Right lung (tissue), 10 donors: ENCODE measurements at places on chromosomes 4 and X. TPM values are rescaled to one million over a fixed set of nuclear protein-coding genes. Genes with fewer than 3 reads are reported as not detected.

The POU4F2 gene
- polyA plus RNA-seq, result not detected

DNA sequence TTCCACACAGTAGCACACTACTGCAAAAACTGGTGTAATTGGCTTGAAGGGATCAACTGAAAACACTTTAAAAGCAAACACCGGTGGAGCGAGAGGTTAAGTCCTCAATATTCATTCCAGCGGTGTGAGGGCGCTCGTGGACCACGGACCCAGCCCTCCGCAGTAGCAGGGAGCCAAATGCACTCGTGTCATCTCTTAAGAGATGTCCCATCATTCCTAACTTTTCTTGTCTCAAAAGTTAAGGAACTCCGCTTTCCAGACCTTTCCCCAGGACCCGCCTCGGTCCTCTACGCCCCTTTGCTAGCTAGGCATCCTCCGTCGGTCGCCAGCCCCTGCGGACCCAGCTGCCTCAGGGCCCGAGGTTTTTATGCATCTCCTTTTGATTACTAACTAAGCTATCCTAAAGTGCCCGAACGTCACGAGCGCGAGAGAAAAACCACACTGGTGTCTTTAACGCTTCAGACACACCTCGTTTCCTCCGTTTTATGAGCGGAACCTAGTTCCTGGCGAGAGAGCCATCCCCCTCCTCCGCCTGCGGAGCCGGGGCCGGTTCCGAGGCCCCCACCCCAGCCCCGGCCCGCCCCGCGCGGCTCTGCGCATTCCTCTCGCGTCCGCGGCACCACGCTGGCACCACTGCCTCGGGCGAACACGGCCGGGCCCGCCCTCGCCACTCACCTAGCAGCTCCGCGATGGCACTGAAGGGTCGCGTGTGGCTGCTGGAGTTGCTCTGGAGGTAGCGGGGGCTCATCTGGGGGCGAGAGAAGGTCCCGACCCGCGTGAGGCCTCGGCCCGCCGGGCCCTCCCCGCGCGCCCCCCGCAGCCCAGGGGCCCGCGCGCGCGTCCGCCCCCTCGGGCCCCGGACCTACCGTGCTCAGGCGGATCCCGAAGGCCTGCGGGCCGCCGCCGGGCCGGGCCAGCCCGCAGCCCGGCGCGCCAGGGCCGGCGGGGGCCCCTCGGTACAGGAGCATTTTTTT lies 723 bp downstream of the MORC4 start:
- DNase-seq, result peak; percentile 41

- no peak for DNase-seq
Measured at GRCh38 chr4:105387466-105387865, 86.4 kb downstream of the PPA2 start.

DNA sequence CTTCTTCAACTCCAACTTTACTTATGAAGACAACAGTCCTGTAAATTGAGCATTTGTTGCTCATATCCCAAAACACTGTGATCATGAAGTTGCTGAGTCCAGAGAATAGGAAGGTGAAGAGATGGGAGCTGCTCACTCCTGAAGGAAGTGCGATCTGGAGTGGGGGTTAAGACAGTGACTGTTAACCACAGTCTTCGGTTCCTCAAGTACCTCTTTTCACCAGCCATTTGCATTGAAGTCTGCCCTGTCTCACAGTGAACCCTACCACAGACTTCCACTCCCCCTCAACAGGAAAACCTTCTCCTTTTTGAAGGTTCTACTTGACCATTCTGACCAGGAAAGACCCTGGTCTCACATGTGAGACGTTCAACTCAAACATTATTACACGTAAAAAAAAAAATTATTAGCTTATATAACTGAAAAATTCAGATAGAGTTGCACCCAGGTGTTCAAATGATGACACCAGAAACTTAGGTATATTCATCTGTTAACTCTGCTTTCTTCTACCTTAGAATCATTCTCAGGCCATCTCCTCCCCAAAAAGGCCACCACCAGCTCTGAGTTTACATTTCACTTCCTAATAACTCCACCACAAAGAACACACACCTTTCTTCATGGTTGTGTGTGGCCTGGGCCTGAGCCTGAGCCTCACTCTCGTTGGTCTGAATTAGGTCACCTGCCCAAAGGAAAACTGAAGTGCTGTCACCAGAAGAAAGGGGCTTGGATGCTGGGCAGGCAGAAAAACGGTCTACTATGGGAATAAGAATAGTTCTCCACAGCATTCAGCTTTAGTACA lies 199.2 kb downstream of the DCTD start:
- DNase-seq, result no peak

GRCh38 chr4:154779362-154779947 lies 1.6 kb upstream of the RBM46 start:
- DNase-seq, result peak; percentile 11

The CSN1S1 gene
- polyA plus RNA-seq, result not detected

DNA sequence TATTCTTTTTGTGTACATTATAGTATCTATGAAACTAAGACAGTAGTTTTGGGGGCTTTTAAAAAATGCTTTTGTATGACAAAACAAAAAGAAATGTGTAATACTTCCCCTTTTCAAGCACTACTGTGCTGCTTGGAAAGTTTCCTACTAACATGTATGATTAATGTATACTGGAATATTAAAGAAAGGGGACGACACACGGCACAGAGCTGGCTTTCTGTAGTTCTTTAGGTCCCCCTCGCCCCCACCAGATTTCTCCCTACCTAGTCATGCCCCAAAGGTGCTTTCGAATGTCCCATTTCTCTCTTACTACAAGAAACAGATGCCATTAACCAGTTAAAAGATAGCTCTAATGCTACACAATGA lies 1.6 kb upstream of the AP1S2 start:
- no peak for DNase-seq

DNA sequence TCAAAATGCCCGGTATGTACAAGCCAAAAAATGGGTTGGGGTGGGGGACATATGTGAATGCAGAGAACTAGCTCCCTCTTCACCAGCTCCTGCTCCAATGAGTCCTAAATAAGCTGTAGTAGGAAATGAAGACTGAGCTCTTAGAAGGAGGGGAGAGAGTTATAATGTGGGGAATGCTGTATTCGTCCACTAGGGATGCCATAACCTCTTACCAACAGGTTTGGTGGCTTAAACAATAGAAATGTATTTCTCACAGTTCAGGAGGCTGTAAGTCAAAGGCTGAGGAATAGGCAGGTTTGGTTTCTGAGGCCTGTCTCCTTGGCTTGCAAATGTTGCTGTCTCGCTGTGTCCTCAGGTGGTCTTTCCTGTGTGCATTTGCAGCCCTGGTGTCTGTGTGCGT lies 4.4 kb upstream of the INPP4B start:
- no peak for DNase-seq

DNA sequence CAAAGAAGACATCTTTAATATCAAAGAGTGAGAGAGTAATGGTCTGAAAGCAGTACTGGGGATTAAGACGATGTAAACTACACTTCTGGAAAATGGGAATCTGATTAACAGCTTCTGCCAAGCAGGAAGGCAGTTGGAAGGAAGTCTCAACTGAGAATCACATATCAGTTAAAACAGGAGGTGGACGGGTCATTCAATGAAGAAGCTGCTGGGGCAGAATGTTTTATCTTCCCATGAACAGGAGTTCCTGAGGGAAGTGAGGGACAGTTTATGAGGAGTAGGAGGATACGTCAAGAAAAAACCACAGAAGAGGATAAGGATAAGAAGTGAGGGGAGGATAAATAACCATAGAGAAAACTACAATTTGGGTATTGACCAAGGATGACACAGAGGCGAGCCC lies 38.7 kb upstream of the MAGEA10 start:
- DNase-seq, result no peak

GRCh38 chr4:13268165-13268564 lies 216.0 kb downstream of the RAB28 start:
- no peak for DNase-seq

GRCh38 chr4:66991521-66991920 lies 553.8 kb downstream of the CENPC start:
- no peak for DNase-seq

DNA sequence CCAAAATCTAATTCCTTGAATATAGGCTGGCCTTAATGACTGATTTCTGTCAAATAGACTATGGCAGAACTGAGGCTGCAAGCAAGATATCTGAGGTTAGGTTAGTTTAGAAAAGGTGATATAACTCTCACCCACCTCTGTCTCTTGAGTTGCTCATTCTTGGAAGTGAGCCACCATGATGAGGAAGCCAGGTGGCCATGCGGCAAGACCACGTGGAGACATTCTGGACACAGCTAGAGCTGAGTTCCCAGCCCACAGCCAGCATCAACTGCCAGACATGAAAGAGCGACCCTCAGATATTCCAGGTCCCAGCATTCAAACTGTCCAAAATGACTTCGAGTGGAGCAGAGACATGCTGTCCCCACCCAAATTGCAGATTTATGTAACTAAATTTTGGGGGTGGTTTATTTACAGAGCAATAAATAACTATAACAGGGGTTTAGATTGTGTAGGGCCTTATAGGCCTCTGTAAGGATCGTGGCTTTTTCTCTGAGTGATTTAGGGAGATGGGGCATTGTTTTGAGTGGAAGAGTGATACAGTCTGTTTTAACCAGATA lies 33.7 kb downstream of the USP53 start:
- DNase-seq, result no peak

- no peak for DNase-seq
Measured at GRCh38 chr4:67634741-67635140, 66.2 kb downstream of the UBA6 start.

The KCNIP4 gene
- 2.2 TPM for polyA plus RNA-seq

GRCh38 chr4:126592088-126592487 lies 1040.7 kb upstream of the INTU start:
- no peak for DNase-seq

DNA sequence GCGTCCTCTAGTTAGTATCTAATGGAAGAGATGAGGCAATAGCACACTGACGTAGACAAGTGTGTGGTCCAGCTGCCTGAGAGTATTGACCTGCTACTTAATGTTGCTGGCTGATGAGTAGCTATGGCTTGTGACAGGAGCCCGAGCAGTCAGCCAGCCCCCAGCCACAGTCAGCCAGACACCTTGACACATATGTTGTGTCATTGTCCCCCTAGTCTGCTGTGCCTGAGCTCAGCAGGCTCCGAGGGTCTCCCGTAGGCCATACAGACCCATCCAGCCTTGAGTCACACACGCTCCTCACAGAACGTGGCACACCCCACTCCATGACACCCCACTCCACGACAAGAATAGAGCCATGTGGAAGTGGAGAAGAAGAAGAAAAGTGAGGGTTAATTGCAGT lies 362.1 kb downstream of the UNC5C start:
- DNase-seq, result no peak

The PLS3 gene
- polyA plus RNA-seq, result 212 TPM

GRCh38 chrX:132171478-132171877 lies 43.7 kb upstream of the FRMD7 start:
- no peak for DNase-seq
